ENCODE measurements at places on chromosomes 5 and 9. TPM values are rescaled to one million over a fixed set of nuclear protein-coding genes. Genes with fewer than 3 reads are reported as not detected.

GRCh38 chr5:107223066-107223465 is 447.7 kb downstream of the EFNA5 start:
- no peak for DNase-seq

GRCh38 chr9:118595719-118596305 is 773.4 kb downstream of the BRINP1 start:
- no peak for DNase-seq

DNA sequence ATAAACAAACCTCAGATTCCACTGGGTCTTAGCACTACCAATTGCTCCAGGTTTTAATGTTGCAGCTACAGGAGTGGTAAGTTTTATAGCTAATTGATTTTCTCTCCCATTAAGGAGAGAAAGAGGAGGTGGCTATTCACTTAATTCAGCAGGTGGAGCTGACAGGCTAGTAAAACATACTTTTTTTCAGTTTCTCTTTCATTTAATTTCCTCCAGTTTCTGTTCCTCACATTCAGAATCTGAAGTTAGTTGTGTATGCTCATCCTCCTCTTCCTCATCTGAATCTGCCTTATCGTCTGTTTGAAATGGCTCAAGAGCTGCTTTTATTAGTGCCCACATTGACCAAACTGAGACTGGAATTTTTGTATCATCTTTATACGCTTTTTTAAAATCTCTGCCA is 98.0 kb downstream of the PLPPR1 start:
- DNase-seq, result no peak

GRCh38 chr5:11477786-11478185 is 426.5 kb downstream of the CTNND2 start:
- DNase-seq, result no peak

DNA sequence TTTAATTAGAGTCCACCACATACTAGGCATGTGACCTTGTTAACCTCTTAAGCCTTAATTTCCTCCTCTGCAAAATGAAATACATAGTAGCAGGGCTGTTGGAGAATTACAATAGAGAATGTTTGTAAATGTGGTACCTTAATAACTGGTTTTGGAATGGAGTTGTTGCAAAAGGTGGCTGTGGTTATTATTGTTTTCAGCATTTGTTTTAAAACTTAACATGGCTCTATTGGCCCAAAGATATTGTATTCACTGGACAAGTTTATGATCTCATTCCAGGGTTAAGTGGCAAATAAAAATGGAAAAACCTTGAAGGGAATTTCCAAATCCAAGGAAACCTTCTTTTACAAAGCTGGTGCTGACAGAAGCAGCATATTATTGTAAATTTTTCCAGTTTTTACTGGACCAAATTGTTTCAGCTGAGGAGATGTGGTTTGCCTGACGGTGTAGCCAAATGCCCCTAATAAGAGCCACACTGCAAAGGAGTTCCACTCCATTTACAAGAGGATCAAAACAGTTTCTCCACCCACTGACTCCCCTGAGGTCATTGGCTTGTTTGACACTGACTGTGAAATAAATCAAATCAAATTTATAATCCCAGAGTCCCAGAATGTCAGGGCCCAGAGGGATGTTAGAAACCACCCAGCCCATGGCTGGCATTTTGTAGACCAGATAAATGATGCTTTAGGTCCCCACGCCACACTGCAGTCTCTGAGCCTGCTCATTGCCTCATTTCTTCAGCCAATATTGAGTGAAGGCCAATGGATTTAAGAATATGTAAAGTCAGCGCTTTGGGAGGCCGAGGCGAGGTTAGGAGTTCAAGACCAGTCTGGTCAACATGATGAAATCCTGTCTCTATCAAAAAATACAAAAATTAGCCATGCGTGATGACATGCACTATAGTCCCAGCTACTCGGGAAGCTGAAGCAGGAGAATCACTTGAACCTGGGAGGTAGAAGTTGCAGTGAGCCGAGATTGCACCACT is 45.2 kb downstream of the ADRA1B start:
- DNase-seq, result no peak

- DNase-seq, result no peak
These were observed 39.7 kb upstream of the COL15A1 start for GRCh38 chr9:98903961-98904411.

DNA sequence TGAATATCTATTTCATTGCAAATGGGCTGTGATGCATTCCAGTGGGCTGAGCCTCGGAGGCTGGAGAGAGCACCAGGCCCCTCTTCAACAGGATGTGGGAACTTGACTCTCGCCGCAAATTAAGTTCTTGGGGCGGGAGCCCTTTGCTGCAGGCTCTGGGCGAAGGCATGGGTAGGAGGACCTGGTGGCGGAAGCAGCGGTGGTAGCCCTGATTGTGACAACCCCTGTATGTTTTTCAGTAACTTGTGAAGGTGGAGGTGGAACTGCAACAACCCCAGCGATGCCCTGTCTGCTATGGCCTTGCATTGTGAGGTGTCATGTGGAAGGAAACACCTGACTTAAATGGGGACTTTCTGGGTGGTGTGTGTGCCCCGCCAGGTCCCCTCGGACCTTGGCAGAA is 9.4 kb downstream of the FYB1 start:
- no peak for DNase-seq

DNA sequence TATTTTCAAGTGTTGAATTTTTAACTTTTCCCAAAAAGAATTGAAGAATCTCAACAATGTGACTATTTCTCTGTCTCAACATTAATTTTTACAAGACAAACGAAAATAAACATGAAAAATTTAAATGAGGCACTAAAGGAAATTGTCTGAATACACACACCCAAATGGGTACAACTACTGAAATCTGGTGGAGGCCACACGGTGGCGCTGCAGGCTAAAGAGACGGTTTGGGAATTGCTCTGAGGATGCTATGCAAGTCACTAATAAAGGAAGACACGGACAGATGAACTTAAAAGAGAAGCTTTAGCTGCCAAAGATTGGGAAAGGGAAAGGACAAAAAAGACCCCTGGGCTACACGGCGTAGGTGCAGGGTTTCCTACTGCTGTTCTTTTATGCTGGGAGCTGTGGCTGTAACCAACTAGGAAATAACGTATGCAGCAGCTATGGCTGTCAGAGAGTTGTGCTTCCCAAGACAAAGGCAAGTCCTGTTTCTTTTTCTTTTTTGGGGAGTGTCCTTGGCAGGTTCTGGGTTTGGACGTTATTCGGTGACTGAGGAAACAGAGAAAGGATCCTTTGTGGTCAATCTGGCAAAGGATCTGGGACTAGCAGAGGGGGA is at the start of gene PCDHB10:
TSS of gene PCDHB10 (plus strand) at position 244 of the 616 bp plus-strand sequence. CDS start at position 444, 200 bp downstream.
- DNase-seq, result no peak

DNA sequence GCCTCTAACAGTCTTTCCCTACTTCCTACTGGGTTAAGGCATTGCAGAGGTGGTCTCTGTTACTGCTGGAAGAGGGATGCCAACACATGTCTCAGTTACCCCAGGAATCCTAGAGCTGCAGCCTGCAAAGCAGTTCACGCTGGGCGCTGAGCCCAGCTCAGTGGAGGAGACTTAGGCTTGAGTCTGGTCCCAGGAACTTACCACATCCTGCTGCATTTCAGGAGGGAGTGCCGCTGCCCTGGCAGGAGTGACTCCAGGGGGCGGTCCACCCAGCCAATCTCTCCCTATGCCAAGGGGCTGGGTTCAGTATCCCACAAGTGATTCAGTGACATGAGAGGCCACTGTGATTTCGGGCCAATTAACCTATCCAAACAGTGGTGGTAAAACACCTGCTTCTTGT is 7.6 kb downstream of the TTC16 start:
- DNase-seq, result no peak

- no peak for DNase-seq
These were observed 24.5 kb downstream of the ERGIC1 start for GRCh38 chr5:172858511-172858989.

GRCh38 chr5:141557681-141558136 is 61.1 kb downstream of the DIAPH1 start:
- DNase-seq, result peak; percentile 95

DNA sequence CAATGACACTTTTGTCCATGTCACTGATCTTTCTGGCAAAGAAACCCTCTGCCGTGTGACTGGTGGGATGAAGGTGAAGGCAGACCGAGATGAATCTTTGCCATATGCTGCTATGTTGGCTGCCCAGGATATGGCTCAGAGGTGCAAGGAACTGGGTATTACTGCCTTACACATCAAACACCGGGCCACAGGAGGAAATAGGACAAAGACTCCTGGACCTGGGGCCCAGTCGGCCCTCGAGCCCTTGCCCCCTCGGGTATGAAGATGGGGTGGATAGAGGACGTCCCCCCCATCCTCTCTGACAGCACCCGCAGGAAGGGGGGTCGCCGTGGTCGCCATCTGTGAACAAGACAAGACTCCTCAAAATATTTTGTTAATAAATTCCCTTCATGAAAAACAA is 12.0 kb downstream of the SEMA6A start:
- DNase-seq, result no peak

- DNase-seq, result no peak
These were observed 45.6 kb downstream of the TLE4 start for GRCh38 chr9:79617395-79617794.

DNA sequence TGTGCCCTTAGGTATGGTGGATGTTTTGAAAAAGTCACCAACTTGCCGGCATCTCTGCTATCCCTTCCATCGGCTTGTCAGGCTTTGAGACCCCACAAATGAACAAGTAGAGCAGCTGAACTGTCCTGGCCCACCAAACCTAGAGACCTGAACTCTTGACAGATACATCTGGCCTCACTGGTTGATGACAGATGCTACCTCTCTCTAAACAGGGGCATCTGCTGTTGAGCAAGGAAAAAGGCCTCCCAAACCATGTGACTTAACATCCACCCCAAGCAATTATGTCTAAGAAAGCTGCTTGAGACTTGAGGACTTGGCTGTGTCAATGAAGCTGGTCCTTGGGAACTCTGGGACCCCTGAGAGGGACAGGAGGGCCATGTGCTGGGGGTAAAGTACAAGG is 2.3 kb downstream of the CCNI2 start:
- DNase-seq, result no peak

- DNase-seq, result no peak
These were observed 274.7 kb downstream of the CETN3 start for GRCh38 chr5:90134892-90135291.

- DNase-seq, result no peak
These were observed 207.0 kb downstream of the DEPDC1B start for GRCh38 chr5:60492958-60493357.

- no peak for DNase-seq
These were observed 40.7 kb downstream of the FBXW11 start for GRCh38 chr5:171965745-171966144.

DNA sequence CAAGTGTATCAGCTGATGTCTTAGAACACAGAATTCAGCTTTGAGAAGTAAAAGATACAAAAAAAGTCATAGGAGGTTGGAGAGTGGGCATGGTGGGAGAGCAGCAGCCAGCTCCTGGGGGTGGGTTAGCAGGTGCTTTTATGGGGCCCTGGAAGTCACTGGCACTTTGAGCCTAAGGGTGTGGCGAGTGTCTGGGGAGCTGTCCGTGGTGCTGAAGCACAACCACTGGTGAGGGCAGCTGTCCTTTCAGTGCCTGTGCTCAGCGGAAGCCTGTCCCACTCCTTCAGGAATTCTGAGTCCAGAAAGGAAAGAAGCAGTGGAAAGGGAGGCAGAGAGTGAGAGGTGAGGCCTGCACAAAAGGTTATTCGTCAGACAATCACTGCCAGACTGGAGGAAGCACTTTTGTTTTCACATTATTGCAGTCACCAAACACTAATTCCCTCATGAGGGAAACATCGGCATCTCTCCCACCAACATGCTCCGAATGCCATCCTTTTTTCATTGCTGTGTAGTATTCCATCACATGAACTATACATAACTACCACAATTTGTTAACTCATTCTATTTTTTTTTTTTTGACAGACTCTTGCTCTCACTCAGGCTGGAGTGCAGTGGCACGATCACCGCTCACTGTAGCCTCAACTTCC is 59.4 kb upstream of the RAPGEF1 start:
- DNase-seq, result no peak

DNA sequence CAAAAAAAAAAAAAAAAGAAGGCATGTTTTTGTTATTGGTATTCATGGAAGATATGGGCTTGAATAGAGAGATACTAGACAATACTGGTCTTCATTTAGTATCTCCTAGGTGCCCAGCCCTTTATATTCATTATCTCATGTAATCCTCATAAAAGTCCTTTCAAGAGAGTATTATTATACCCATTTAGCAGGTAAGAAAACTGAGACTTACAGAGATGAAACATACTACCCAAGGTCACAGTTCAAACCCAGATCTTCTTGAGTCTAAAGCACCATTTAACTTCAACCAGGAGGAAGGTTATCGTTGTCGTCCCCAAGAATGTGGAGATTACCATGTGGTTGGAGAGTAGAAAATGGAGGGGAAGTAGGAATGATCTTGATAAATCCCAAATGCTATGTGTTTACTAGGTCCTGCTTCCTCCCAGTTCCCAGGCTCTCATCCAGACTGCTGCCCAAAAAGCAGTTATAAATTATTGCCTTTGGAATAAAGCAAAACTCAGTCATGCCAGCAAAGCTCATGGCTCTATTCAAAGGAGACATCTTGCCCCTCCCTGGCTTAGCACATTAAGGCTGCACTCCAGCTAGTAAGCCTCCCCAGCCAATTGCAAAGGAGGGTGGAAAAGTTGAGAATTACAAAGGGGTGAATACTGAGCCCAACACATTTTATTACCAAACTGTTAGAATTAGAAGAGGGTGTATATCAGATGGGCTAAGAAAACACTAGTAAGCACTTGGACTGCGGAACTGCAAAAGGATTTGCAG is 163.9 kb downstream of the PIK3R1 start:
- peak; percentile 91 for DNase-seq

Gene SLC12A2
- total RNA-seq, result 15.7 TPM

Gene OGN
- total RNA-seq, result 11.5 TPM

Gene MSX2
- total RNA-seq, result 1.2 TPM

Gene CCL27
- not detected for total RNA-seq

Gene DAB2
- 60.4 TPM for total RNA-seq

Gene AK8
- 0.25 TPM for total RNA-seq

Gene IQGAP2
- total RNA-seq, result 8.6 TPM

Gene ANXA1
- total RNA-seq, result 834 TPM

Gene ANGPTL2
- total RNA-seq, result 65.8 TPM

Gene KCNN2
- 3.4 TPM for total RNA-seq

Gene JAKMIP2
- total RNA-seq, result 0.49 TPM

Gene MTREX
- 68.0 TPM for total RNA-seq

Gene C9orf153
- not detected for total RNA-seq

Gene CD74
- total RNA-seq, result 530 TPM
